ENCODE measurements at places on chromosomes 12 and 14.

DNA sequence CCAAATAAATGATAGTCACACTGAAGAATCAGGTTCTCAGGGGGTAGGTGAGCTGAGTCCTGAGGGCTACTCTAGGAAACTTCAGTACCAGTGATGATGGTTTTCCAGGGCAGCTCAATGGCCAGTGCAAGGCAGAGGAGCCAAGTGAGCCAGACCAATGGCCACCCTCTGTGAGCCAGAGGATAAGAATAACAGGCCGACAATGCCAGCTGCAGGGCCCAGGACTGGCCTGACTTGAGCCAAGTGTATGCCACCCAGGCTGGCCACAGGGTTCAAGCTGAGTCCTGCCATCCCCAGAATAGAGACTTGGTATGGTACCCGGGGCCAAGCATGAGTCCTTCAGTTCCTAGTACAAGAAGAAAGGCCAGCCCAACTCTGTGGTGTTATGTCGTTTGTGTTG lies 355.5 kb downstream of the DPF3 start:
- no peak for DNase-seq

DNA sequence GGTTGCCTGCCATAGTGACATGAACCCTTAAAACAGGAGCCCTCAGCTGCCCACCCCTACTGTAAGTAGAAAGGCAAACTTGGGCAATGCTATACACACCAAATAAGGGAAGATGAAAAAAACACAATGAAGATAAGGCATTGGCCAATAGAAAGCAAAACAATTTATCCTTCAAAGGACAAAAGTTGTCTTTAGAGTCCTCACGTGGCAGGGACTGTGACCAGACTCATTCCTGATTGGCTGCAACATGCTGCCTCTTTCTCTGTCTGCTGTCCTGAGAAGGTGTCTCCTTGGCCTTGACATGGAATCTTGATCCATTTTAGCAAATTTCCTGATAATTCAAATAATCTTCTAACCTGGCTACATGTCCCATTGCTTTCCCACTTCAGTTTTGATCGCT lies 131.9 kb downstream of the GPR135 start:
- no peak for DNase-seq

DNA sequence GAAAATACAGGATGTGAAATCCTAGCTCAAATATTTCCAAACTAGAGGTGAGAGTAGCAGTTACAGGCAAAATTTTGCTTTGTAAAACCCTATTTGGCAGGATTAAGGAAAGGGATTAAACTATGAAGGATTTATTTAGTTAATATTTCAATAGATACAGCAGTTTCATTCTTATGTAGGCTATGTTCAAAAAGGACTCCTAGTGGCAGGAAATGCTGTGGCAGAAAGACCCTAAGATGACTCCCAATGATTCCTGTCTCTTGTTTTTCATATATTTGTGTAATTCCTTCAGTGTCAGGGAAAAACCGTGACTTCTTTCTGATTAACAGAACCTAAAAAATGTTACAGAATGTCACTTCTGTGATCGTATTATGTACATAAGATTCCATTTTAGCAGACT lies 299.5 kb upstream of the RPL10L start:
- DNase-seq: no peak

DNA sequence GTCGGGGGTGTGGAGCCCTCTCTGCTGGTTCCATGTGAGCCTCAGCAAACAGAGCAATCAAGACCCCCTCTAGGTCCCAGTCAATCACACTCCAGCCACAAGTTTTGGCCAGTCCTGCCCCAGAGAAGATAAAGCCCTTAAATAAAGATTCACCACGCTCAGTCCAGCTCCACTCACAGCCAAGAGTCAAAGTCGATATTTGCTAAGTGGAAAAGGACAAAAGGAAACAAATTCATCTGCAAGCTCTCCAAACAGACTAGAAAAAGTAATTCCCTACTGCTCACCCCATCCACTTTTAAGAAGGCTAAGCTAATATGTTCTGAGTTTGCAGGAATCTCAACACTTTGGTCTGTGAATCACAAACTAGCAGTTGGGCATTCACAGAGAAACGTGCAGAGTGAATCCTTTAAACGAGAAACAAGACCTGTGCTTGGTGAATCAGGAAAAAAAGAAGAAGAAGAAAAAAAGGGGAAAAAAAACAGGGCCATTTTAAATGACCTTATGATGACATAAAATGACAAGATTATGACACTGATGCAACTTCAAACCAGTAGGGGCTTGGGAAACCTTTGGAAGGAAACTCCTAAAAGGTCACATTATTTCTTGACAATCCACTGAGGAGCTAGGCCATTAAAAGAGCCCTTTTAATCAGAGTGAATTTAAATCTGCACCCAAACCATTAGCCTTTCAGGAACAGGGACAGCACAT lies 41.8 kb upstream of the FOXN3 start:
- DNase-seq: no peak

DNA sequence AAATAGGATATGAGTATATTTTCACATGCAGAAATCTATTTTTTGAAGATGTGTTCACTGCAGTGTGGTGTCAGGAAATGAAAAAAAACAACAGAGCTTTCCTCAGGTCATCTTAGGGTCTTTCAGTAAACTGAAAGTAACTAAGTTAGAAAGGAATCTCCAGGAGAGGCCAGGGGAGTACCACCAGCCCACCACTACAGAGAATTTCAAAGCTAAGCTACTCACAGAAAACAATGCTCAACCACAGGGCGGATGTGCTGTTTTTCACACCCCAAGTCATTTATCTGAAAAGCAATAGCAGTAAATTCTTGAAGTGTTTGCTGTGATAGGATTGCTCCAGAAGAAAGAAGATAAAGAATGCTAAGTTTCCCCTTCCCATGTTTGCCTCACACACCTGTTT lies 79.0 kb downstream of the IFNG start:
- no peak for DNase-seq

DNA sequence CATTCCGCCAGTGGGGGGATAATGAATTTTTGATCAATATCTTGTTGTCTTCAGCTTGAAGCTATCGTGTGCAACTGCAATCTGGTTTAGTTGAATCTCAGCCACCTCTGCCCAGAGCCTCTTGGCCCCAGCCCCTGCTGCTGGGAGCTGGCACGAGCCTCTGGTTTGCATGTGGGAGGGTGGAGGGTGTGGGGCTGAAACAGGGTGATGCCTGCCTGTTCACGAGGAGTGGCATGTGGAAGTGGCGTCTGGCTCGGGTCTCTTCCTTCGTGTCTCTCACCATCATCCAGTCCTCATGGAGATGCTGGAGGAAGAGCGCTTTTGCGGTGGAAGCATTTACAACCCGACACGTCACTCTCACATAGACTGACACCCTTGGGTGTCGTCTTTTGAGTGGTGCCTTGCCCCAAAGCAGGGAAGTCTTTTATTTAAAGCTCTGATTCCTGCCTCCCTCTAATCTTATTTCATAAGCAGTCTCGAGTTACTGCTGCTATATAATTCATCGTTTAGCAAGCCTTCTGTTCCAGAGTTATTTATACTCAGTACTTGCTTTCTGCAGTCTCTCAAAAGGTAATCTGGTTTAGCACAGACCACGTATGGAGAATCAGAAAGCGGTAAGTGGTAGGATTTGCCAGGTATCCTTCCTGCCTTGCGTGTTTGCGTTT lies 64.5 kb downstream of the AACS start:
- DNase-seq: no peak

- no peak for DNase-seq
Measured at GRCh38 chr12:28158353-28158752, 31.9 kb upstream of the CCDC91 start.

DNA sequence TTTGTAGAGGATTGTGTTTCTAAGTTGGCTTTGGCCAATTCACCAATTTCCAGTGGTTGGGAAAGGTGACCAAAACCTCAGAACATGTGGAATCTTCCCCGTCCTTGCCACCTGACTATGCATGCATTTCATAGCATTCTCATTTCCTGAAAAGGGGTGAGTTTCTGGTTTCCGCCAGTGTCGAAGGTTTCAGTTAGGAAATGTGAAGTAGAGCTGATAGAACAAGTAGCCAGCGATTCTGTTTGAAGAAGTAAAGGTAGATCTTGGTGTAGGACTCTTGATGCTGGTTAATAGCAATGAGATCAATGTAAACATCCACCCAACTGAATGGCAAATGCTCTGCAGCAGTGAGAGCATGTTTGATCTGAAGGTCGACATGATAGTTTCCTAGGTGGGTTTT lies 15.9 kb downstream of the SMOC1 start:
- no peak for DNase-seq

DNA sequence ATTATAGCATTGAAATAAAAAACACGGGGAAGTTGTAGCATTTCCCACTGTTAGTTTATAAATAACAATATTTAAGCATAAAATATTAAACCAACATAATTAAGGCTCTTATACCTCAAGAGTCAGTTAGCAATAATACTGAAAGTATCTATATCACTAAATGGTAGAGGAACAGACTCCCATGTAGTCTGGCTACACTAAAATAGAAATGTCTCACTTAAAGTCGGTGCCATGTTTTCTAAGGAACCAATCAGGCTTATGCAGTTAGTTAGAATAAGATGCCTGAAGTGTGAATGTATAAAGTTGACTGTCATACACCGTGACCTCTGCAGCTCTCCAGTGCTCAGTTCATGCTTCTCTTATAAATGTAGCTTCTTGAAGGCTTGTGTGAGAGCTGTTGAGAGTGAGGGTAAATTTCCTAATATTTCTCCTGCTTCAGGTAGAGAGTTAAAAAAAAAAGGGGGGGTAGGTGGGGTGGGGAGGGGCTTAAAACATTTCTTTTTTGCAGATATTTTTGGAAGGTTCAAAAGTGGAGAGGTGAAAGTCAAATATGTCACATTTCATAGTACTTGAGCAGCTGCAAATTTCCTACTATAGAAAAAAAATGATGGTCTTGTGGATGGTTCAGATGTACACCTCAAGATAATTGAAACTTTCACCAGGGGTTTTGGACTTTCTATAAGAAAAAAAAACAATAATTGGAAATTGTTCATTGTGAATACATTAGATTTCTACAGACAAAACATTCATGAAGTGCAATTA lies 64.5 kb downstream of the PTCSC3 start:
- no peak for DNase-seq

DNA sequence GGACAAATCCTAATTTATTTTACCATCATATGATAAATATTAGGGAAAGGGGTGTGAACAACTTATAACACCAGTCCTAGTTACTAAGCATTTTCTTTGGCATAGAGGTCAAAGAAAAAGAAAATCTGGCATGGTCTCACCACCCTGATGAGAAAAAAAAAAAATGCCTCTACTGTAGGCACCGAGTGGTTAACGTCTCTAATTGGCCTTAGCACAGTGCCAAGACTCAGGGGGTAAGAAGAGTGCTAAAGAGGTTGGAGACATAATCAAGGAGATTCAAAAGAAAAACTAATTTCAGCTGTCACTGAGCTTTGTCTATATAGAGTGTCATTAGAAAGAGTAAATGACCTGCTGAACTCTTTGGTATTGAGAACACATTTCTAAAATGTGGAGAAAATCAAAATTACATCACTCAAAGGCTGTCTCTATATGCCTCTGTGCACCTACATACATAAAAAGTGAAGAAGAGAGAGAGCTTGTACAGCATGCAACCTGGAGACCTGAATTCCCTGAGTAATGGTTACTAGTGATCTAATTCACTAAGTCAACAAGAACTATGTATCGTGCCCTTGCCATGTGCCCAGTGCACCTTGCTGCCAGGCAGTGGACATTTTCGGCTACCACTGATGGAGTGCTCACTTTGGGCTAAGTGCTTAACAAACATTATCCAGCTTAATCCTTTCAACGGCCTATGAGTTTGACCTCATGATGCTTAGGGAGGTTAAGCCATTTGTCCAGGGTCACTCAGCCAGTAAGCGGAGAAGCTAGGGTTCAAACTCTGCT lies 113.8 kb upstream of the G2E3 start:
- DNase-seq: no peak

DNA sequence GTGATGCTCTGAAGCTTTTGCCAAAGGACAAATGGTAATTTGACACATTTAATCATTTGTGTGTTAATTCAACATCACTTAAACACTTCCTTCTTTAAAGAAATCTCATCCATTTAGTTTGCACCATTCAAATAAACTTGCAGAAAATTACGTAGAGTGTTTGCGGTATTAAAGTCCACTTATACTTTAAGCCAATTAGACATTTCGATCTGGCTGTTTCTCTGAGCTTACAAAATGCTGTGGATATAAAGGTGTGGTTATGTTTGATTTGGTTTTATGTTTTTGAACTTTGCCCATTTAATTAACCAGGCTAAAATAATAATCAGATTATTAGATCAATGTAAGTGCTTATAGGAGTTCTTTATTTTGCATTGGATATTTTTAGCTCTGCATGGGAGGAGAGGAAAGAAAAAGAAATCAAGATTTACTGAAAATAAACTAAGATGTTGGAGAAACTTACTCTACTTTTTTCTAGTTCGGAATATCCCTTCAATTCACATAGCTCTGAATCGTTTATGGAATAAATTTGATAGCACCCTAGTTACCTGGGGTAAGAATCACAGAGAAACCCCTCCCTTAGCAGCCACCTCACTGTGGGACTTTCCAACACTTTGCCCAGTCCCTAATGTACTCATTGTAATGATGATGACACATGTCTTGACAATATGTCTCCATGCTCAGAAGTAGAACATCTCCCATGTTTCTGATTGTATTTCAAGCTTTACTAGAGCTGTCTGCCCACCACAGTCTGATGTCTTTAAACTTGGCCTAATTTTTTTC lies 268.0 kb downstream of the BTG1 start:
- peak; percentile 35 for DNase-seq

DNA sequence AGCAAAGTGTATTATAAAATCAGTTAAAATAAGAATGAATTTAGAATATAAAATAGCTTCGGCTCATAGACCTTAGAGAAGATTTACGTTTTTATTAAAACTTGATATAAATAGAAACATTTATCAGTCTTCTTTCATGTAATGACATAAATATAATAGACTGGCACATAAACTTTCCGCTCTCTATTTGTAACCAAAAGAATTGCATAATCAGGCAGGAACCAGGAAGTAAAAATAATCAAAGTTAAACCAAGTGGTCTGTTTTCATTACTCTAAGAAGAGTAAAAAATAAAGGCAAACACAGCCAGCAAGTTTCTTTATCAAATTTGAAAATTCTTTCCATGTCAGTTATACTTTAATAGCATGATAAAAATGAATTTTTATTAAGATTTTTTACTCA lies 46.3 kb upstream of the ATP2A2 start:
- no peak for DNase-seq

DNA sequence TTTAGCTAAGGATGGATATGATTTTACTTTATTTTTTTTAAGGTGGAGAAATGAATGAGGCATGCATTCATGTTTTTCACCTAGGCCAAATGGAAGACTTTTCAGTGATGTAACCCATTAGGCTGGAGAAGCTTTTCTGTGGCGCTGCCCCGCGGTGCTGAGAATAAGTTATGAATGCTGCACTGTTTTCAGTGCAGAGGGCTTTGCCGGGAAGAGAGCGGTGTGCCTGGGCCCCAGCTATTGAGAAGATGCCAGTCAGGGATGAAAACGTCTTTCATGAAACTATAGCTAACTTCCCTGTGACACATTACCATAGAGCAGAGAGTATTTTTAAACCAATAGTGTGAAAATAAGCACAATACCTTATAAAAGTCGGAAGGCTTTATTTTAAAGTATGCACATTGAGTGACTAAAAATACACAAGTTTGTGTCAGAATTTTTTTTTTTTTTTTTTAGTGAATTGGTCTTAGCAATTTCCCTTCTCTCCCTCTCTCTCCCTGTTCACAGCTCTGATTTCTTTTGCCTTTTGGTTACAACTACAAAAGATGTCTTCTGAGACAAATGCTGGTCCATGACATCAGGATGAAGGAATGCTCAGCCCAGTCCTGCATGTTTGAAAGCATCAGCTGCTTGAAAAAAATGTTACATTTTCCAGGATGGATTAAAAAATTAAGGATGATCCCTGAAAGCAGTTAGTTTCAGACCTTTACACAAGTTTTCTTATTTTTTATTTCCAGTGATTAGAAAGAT lies 48.3 kb downstream of the NPAS3 start:
- DNase-seq: no peak

- DNase-seq: no peak
Measured at GRCh38 chr12:68745376-68745903, 536 bp upstream of the SLC35E3 start.
